Lower lobe of right lung (tissue), 2 donors: ENCODE measurements at places on chromosomes 16 and 17. TPM values are rescaled to one million over a fixed set of nuclear protein-coding genes. Genes with fewer than 3 reads are reported as not detected.
A peak's percentile ranks its signal among the peaks of the same experiment; 100 is the strongest.

- peak; percentile 46 for DNase-seq
- H3K4me1 ChIP-seq = peaks cover 6% of the 10 kb centered on the region
- H3K36me3 ChIP-seq = peaks cover 30% of the 10 kb centered on the region
- no peak overlapping the region for H3K27ac ChIP-seq
- H3K4me3 ChIP-seq = no peak overlapping the region
- H3K27me3 ChIP-seq = no peaks in the 10 kb centered on the region
Measured at GRCh38 chr17:62692721-62693431, 65.4 kb downstream of the MRC2 start.

GRCh38 chr17:78812855-78813254, 27.8 kb downstream of the USP36 start:
- no peak overlapping the region for H3K27ac ChIP-seq
- DNase-seq = peak; percentile 24
- H3K27me3 ChIP-seq = no peaks in the 10 kb centered on the region
- no peak overlapping the region for H3K4me3 ChIP-seq
- H3K4me1 ChIP-seq = peaks cover 2% of the 10 kb centered on the region

DNA sequence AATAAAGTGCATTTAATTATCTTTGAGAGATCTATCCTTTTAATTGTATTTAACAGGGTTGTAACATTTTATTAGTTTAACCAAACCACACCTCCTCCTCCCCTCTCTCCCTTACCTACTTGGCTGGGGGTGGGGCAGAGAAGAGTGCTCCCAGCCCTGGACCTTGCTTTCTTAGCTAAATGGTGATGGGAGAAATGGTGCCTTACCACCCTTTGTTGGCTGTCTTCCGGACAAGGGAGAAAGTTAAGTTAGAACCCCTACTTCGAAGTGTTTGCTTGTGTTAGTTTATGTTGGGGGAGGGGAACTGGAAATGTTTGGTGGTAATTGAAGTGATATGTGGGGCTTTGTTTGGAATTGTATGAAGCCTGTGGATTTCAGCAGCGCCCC, 3.9 kb downstream of the FZD2 start:
- DNase-seq = no peak
- no peaks in the 10 kb centered on the region for H3K36me3 ChIP-seq
- H3K4me1 ChIP-seq = peaks cover 10% of the 10 kb centered on the region
- peaks cover 27% of the 10 kb centered on the region for H3K27me3 ChIP-seq
- H3K27ac ChIP-seq = no peak overlapping the region

The GCGR gene
- not detected for total RNA-seq
